ENCODE measurements at places on chromosomes 1 and 21.

GRCh38 chr1:172895761-172896160, 155.0 kb downstream of the TNFSF18 start:
- DNase-seq = no peak

GRCh38 chr1:186456729-186457255, 4.1 kb downstream of the PDC start:
- DNase-seq = no peak

- DNase-seq = no peak
Measured at GRCh38 chr1:216905781-216906180, 182.6 kb upstream of the ESRRG start.

DNA sequence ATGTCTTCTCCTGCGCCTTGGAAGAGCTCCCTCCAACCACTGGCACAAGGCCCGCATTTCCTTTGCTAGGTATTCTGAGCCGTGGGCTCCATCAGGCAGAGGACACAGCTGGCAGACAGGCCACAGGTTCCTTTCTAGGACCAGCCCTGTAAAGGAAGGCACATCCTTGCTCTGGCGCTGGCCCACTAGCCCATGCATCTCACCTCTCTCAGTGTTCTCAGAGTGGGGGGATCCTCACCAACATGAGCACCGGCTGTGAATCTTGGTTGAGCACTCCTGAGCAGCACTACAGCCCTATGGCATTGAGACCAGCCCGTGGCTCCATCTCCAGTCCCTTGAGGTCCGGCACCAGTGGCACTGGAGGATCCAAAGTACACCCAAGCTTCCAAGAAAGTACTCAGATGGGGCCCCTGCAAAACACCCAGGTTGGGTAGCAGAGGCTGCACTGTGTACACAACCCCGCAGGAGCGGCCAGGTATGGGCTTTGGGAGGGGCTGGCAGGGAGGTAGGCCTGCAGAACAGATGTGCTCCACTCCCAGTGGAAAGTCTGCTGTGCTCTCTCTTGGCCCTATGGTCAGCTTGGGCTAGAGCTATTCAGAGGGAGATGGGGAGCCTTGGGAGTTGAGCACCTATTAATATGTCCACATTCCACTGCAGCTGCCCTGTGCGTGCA, 47.1 kb upstream of the PLPPR5 start:
- DNase-seq = no peak

DNA sequence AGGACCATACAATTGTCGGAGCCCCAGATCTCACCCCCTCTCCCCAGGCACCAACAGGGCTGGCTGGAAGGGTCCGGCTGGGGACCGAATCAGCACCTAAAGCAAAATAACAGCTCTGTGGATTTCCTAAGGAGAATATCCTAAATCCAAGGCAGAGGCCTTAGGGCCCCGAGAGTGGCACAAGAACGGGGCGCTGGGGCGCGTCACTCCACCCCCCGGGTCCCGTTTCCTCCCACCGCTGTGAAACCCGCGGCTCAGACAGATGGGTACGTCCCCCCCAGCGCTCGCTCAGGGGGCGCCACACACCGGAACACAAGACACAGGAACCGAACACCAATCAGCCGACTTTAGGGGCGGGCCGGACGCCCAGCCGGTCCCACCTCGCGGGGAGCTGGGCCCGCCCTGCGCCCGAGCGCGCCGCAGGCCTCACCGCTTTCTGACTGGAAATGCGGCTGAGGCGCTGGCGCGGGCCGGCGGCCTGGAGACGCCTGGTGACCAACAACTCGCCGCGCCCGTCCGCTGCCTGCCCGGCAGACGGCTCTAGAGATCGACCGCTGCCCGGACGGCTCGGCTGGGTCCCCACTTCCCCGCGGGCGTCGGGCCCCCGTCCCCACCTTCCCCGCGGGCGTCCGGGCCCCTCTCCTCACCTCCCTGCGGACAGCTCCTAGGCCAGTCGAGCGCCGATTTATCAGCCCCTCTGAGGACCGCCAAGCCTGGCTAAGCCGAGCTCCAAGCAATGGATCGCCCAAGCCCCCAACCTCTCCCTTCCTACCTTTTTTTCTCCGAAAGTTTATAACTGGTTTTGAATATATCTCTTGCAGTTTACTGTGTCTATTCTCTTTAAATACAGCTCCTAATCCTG, at the start of gene HFM1:
Gene HFM1 (minus strand): TSS at position 687 of the 862 bp plus-strand sequence. CDS start 3,755 bp downstream, outside the sequence.
- peak; percentile 35 for DNase-seq

- no peak for DNase-seq
Measured at GRCh38 chr1:165354739-165355138, 1.8 kb downstream of the LMX1A start.

GRCh38 chr1:226082959-226083301, 20.4 kb downstream of the H3-3A start:
- no peak for DNase-seq
